ENCODE measurements at places on chromosomes 5 and 9.

DNA sequence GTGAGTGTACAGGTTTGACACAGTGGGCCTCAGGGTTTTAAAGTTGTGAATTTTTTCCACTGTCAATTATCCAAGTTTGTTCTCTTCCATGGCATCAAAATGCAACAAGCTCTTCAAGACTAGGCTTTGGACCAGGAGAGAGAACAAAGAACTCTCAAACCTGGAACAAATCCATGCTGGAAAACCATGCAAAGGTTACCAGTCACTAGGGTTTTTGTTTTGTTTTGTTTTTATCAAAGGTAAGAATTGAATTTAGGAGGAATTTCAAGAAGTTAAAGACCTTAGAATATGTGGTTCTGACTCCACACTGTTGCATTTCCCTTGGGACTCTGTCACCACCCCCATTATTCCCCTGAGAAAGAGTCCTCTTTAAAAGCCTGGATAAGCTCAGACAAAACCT is 191.1 kb upstream of the PIK3R1 start:
- DNase-seq: no peak

DNA sequence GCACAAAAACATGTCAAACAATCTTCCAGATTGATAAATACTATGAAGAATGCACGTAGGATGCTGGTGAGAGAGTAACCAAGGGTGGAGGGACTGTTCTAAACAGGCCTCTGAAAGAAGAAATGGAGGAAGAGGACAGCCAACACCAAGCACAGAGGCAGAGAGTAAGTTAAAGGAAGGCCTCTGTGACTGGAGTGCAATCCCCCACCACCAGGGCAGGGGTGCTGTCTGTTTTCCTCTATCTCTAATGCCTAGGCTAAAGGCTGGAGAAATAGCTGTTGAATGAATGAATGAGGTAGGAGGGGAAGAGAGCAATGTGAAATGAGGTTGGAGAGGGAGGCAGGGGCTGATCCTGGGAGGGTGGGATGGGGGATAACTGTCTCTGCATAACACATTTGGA is 88.9 kb downstream of the ANKRD55 start:
- DNase-seq: no peak

GRCh38 chr5:118931564-118931963 is 56.8 kb downstream of the DTWD2 start:
- no peak for DNase-seq

DNA sequence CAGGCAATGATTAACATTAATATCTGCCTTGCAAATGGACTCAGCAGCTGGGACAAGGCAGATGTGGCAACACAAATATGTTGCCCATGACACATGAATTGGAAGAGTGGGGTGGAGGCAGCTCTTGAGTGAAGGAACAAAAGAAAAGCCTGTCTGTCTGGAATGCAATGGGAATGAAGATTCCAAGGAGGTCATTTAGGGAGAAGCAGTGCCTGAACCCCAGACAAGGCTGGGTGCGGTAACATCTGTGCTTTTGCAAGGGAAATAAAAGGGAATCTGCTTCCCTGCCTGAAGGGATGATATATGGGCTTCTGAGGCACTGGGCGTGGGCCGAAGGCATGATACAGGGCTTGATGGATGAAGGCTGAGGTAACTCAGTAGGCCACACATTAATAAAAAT is 94.1 kb upstream of the TRIM32 start:
- no peak for DNase-seq

DNA sequence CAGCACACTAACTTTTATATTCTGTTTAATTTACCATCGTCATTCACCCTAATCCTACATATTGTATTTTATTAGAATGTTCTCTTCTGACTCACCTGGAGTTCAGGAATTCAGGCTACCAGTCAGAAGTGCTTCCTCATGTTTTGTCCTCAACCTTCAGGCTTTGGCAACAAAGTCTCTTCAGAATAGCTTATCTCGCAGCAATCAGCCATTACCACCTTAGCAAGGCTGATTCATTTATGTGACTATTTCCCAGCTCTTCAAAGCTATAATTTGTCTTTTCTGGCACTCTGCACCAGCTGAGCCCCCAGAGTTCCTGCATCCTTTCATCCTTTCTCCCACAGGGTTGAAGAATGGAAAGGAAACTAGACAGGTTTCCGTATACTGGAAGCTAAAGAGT is 365.5 kb upstream of the CDH18 start:
- DNase-seq: no peak

DNA sequence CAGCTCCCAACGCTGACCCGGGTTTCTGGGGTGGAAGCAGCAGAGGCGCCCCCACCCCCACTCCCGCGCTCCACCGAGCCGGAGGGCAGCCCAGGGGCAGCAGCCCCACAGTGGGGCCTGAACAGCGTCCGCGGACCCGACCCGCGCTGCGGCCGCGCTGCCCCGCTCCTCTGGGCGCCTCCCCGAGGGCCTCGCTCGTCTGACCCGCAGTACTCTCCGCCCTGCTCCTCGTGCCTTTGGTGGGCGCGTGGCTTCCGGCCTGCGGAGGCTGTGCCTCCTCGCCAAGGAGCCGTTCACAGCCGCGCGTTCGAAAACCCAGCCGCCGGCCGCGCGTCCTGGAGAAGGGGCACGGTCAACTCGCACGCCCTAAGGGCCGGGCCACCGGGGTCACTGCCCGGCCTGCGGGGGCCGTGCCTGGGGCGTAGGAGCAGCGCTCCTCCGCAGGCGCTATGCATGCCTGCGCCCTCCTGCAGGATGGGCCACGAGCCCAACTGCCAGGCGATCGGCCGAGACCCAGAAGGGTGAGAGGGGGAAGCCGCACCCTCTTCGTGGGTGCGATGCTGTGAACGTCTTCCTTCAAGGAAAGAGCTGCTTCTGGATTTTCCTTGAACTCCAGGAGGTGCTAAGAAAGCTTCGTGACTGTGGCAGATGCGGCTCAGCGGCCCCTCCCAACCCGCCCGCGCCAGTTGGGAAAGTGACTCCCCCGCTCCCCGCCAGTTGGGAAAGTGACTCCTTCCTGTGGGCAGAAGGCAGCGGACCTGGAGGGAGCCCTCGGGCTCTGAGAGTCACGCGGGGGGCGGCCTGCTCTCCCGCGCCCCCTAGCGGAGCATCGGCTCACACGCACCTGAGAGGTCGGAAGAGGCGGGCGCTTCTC is 82.7 kb downstream of the HSD17B3 start:
- peak; percentile 79 for DNase-seq

DNA sequence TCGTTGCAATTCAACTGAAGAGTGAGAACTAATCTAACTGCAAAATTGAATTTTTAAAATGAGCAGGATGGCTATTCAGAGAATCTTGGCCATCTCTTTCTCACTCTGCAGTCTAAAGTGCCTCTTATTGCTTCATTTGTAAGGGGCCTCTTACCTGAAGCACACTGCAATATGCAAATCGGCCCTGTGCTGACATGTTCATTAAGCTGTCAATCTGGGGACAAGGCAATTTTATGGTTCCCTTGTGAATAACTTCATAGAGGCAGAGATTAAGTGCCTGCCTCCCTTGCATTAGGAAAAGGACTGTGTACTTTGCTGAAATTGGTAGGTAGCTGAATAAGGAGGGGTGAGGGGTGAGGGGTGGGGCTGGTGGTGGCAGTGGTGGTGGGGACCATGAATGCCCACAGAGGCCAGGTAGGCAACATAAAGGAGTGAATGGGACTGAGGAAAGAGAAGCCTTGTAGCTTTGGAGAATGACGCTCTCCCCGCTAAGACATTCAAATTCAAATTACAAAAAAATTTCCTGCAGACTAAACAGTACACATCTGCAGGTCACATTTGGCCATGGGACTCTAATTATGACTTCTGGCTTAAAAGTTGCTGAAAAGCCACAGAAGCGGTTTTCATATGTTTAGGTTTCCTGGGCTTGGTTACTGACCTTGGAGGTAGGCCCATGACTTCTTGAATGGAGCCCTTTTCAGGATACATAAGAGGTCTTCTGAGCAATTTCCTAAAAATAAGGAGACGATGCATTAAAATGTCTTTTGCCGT is 25.0 kb downstream of the TNFSF8 start:
- DNase-seq: no peak

GRCh38 chr9:123657099-123657498 is 272.8 kb downstream of the DENND1A start:
- no peak for DNase-seq

- no peak for DNase-seq
These were observed 189.0 kb downstream of the CETN3 start for GRCh38 chr5:90220554-90220953.

- no peak for DNase-seq
These were observed 2112.1 kb downstream of the MAT2B start for GRCh38 chr5:165617491-165617890.

DNA sequence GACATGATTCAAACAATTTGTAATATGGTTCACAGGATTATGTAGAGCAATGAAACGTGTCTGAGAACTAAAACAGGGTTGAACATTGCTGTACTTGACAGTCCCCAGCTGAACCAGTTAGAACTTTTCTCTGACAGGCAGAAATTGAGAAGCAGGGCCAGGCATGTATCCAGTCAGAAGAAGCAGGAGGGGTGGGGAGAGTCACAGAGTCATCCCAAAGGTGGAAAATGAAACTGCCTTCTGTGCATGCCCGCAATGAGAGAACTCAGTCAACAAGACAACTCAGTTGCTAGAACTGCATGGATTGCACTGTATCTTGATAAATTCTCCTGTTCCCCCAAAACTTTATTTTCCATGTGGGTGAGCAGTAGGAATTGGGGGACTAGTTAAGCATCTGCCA is 72.9 kb upstream of the PRLR start:
- DNase-seq: no peak

- no peak for DNase-seq
These were observed 23.7 kb upstream of the LOX start for GRCh38 chr5:122101636-122102285.

- no peak for DNase-seq
These were observed 196.7 kb downstream of the SREK1 start for GRCh38 chr5:66340786-66341185.

DNA sequence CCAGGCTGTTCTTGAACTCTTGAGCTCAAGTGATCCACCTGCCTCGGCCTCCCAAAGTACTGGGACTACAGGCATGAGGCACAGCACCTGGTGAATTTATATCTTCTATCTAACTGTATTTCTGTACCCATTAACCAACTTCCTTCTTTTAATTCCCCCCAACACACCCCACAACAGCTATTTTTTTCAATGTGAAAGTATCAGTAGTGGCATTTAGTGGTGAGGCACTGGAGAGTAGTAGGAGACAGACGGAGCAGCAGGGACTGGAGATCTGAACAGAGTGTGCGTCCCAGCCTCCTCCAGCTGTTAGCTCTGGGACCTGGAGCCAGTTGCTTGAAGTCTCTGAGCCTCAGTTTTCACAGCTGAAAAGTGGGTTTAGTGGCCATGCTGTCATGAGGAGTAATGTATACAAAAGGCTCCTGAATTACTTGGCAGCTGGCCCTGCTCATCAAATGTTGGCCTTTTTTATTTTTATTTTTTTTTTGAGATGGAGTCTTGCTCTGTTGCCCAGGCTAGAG is 11.0 kb upstream of the EEIG1 start:
- no peak for DNase-seq

All from Right ventricle myocardium inferior (tissue), 1 donor.